SHP77 (cell line): ENCODE measurements at places on chromosomes 7 and 10.

DNA sequence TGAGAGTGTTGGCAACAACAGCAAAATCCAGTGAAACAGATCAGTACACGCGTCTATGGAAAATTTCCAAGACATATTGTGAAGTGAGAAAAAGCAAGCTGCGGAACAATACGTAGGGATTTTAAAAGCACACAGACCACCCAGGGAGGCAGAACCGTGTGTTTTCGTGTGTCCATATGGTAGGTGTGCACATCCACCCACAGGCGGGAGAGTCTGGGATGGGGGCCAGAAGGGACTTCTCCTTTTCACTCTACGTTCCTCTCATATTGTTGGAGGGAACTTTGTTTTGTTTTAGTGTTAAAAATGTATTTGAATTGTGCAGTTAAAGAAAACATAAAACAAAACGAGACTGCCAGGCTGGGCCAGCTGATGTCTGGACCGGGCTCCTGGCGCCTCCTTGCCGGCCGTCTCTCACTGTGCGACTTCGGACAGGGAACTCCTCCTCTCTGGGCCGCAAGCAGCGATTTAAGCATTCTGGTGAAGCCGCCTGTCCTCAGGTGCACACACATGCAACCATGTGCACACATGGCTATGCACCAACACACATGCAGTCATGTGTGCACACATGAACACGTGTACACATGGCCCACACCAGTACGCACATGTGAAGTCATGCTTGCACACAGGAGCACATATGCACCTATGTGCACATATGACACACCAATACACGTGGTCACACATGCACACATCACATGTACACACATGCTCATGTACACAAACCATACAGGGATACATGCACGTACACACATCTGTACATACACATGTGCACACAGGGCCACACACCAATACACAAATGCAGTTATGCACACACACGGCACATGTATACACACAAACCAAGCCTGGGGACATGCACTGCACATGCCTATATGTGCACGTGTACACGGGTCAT is 141.1 kb downstream of the ELFN1 start:
- DNase-seq = no peak

DNA sequence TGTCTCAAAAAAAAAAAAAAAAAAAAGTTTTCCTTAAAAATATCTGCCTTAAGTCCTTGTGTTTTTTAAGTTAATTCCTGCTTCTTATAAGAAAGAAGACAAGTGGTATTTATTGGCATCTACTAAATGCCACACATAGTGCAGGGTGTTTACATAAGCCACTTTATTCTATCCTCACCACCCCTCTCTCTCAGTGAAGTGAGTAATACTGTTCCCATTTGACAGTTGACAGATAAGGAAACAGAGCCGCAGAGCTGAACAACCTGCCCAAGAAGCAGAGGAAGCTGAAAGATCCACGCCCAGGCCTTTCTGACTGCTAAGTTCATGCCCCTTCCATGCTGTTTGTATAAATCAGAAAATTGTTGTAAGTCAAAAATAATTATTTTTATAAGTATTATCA is 54.1 kb downstream of the ABLIM1 start:
- DNase-seq = no peak

DNA sequence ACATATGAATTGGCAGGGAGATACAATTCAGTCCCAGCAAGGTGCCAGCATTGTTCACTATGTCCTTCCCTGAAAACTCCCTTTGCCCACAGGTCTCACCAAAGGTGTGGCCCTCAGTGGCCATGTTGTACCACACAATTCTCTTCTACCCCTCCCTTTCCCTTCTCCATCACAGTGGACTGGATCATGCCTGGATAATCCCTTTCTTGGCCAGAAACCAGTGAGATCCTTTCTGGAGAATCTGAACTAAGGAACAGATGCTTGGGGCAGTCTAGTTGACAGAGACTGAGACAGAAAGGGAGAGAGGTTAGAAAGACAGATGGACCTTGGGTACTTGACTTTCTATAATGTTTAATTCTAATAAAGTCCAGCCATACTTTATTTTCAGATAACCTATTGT is 9.5 kb downstream of the NMT2 start:
- no peak for DNase-seq

DNA sequence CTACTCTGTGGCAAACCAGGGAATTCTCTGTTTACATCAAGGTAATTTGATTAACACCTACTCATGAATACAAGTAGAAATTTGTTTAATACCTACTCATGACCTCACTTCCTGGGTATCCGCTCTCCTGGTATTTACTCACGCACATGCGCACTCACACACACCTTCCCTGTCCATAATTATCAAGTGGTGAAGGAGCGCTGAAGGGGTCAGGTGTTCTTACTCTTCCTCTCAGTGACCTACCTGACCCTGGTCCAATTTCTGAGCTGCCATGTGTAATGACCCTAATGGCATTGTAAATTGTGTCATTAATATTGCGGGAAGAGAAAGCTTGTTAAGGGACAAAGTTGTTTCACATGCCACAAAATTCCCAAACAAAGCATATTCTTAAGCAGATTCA is 41.3 kb upstream of the TRIL start:
- DNase-seq = no peak

GRCh38 chr10:112948196-112948595 is 1.9 kb upstream of the TCF7L2 start:
- no peak for DNase-seq

DNA sequence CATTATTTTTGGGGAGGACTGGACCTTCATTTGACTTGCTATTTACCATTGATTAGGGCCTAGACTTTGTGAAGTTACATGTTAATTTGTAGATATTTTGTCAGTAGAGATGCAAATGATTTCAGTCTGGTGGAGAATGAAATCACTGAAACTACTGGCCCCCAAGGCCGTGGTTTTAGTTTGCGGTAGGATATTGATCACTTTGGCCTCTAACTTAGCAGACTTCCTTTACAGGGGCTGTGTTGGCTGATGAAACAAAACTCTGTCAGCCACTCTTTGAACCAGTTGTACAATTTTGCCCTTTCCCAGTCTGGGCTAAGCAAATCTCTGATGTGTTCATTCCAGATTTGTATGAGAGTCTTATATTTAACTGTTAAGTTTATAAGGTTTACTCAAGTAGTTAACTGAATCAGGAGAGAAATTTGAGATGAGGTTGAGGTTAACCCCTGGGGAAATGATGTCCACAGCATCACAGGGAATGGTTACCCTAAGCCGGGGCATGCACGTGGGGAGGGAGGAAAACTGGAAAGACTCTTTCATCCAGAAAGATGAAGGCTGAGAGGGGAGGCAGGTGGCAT is 105.7 kb upstream of the INSIG1 start:
- DNase-seq = no peak

- no peak for DNase-seq
Measured at GRCh38 chr10:31819391-31819820, 109.2 kb downstream of the ARHGAP12 start.

GRCh38 chr10:72261784-72262404 is 11.8 kb upstream of the DDIT4 start:
- no peak for DNase-seq

DNA sequence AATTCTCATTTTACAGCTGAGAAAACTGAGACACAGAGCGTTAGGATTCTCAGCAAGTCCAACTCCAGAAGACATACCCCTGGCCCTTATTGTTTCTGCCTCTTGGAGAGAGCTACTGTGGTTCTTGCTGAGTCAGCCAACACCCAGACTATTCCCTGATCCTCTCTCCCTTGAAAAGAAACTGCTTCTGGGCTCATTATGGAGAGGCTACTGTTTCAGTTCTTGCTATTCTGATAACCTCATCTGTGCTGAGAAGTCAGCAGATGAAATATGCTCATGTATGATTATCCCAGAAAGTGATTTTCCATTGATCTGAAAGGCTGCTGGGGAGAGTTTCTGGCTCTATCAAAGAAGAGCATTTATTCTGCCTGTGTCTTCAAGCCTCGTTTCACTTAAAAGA is 455.6 kb upstream of the COBL start:
- DNase-seq = no peak

GRCh38 chr10:102152545-102152890 is 329 bp downstream of the NOLC1 start:
- no peak for DNase-seq

DNA sequence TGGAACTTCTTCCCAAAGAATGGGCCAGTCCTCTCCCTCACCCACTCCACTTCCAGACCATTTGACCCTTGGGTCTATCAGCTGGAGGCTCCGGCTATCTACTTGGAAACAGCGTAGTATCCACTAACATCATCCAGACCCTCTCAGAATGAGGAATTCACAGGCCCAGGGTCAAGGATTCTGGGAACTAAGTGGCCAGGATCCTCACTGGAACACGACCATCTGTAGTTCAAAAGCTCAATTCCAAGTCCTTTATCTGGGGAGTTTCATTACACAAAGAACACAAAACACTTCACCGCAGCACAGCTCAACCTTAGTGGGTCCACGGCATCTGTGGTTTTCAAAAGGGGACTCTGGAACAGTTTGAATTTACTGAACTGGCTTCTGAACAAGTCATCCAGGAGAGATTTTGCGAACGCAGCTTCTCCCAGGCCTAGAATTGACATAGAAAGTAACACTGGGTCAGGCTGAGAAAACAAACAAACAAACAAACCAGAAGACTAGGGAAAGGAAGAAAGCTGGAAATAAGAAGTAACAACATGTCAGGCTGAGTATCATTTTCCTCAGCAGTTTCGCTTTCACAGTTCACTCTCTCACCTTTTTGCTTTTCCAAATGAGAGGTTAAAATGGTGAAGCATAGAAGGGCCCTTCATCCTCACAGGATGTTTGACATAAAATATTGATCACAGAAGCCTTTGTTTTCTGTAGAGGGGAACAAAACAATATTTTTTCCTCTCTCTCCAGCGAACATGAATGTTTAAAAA is 57.6 kb upstream of the USP6NL start:
- DNase-seq = no peak

- DNase-seq = no peak
Measured at GRCh38 chr10:13161857-13162271, 506 bp downstream of the MCM10 start.

DNA sequence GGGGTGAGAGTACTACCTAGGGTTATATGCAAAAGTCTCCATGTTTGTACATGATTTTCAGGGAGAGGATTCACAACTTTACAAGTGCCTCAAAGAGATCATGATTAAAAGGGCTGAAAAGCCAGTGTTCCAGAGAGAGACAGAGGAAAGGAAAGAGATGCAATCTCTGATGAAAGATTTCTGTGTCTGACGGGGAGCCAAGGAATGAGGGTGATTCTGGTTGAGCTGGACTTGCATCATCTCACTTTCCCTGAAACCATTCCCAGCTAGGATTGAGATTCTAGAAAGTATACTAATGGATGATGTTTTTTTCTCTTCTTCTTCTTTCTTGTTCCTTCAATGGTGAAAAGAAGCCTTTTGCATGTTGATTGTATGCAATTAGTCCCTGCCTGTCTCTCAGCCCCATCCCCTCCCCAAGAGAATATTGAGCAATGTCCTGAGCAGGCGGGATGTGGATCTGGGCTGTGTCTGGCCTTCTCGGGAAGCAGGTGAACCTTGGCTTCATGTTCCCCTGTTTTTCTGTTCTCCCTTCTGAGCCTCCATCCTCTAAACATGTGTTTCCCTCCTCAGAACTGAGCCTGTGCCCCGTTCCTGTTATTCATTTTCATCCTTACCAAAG is 186.1 kb downstream of the ZNF365 start:
- DNase-seq = no peak

DNA sequence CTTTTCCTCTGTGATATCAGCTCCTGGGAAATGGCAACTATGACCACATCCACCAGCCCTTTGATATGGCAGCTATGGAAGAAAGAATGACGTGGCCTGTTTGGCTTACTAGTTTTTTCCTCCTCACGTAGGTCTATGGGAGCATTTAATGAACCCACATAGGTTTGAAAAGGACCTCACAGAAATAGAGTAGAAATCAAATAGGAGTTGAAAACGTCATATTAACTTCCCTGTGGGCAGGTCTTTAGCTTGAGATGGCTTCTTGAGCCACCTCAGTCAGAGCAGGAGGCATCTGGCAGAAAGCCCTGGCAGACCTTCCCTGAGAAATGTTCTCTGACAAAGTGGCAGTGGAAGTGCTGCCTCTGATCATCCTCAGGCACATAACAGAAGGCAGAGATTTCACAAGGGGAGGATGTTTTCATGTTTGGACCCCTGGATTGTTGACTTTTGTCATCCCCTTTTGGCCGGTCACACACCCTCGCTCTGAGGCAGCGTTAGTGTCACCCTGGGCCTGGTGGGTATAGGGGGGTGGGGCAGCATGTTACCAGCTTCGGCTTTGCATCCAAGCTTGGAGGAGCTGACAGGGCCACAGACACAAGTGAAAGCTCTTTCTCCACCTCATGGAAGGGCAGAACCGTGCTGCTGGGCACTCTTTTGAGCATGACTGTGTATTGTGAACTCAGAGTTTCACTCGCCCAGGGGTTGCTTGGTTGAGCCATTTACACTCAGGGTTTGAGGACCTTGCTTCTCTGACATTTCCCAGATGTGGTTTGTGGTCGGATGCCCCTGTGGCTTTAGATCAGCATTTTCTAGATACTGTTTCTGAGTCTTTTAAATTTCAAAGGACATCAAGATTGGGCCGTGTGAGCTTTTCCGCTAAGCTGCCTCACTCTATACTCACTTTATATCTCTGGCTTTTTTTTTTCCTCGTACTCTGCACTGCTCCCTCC is 184.2 kb downstream of the STK31 start:
- DNase-seq = no peak

DNA sequence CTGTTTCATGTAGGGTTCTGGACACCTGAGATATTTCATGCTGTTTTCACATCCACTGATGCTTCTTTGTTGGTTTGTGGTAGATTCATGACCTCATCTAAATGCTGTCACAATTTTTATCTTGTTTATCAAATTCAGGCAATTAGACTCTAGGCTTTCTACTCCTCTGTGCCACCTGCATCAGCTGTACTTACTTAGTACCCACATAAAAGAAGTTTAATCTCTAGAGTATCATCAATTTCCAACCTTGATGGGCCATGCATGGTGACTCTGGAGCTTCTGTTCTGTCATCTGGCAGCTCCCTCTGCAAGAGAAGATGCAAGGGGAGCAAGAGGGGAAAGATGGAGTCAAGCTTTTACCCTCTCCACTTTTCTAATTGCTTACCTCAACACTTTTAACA is 195.9 kb upstream of the VWC2 start:
- DNase-seq = no peak

DNA sequence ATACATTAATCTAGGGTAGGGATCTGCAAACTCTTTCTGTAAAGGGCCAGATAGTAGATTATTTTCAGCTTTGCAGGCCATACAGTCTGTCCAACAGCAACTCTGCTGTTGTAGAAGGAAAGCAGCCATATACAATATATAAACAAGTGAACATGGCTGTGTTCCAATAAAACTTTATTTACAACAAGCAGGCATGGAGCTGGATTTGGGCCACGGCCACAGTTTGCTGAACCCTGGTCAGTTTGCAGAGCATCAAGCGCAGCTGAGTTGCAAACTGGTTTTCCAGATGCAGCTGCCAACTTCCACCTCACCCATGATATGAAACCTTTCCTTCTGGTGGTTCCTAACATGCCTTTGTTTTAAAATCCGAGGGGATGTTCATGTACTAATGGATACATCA is 310.4 kb upstream of the NFE2L3 start:
- no peak for DNase-seq

GRCh38 chr7:43303740-43304241 is 191.3 kb downstream of the HECW1 start:
- no peak for DNase-seq

- DNase-seq = no peak
Measured at GRCh38 chr10:5775685-5776084, 37.5 kb downstream of the GDI2 start.
